ENCODE measurements at places on chromosomes 1 and 21.
A peak's percentile ranks its signal among the peaks of the same experiment; 100 is the strongest.

- no peak for DNase-seq
Measured at GRCh38 chr21:33229099-33229783, 497 bp upstream of the IFNAR2 start.

DNA sequence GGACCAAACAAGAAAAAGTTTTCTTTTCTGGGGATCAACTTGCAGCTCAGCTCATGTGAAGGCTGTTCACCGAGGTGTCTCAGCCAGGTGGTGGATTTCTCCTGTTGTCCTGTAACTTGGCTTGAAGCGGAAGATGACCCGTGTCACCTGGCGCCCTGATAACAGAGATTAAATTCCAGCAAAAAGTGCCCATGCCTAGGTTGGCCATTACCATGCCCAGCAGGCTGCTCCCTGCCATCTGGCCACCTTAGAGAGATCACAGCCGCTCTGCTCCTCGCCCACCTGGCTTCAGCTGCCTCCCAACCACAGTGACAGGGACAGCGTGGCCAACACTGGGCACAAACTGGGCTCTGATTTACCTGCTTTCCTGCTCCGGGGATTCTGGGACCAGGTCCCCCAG is 149.5 kb downstream of the ZBTB18 start:
- DNase-seq: no peak

DNA sequence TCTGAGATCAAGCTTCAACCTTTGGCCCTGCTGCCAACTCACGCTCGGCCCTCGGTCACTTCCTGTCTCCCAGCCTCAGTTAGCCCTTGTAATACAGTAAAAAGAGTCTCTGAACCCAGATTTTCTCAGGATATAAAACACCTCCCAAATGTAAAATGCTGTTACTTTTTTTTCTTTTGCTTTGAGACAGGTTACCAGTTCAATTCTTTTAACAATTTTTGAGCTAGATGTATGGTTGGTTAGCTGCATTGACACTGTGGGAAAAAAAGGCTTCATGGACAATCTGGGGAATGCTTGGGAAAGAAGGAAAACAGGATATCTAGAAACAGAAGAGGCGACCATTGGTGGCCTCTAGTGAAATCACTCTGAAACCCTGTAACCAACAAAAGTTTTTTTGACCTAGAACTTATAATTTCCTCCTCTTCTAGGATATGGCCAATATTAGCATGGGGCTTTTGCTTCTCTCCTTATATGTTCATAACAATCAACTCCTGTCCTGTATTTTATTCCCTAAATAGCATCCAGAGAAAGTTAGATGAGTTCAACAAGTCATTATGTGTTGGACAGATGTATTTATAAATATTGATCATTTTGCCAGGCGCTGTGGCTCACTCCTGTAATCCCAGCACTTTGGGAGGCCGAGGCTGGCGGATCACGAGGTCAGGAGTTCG is 1.3 kb downstream of the CMPK1 start:
- no peak for DNase-seq

- DNase-seq: peak; percentile 84
Measured at GRCh38 chr1:147273409-147274336, 31.2 kb downstream of the CHD1L start.

GRCh38 chr1:47298025-47298699 is 15.8 kb downstream of the STIL start:
- DNase-seq: no peak

DNA sequence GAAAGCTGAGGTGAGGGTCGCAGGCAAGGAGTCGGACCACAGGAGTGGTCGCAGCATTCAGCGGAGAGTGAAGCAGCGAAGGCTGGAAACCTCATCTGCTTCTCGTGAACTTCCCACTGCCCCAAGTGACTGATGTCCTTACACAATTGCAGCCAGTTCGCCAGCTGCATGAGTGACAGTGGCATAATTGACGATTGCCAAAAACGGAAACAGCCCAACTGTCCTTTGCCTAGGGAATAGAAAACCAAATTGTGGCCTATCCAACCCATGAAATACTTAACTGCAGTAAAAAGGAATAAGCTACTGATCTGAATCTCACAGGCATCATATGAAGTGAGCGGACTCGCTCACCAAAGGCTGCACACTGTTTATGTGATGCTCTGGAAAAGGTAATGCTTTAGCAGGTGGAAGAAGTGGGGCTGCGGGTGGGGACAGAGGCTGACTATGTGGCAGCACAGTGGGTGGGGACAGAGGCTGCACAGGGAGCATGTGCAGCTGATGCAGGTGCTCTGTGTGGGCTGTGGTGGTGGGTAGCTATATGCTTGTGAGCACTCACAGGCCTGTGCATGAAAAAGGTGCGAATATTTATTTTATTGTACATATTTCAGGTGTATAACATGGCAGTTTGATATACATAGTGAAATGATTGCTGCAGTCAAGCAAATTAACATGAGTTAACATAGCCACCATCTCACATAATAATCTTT is 4.2 kb upstream of the NLRP3 start:
- DNase-seq: no peak

DNA sequence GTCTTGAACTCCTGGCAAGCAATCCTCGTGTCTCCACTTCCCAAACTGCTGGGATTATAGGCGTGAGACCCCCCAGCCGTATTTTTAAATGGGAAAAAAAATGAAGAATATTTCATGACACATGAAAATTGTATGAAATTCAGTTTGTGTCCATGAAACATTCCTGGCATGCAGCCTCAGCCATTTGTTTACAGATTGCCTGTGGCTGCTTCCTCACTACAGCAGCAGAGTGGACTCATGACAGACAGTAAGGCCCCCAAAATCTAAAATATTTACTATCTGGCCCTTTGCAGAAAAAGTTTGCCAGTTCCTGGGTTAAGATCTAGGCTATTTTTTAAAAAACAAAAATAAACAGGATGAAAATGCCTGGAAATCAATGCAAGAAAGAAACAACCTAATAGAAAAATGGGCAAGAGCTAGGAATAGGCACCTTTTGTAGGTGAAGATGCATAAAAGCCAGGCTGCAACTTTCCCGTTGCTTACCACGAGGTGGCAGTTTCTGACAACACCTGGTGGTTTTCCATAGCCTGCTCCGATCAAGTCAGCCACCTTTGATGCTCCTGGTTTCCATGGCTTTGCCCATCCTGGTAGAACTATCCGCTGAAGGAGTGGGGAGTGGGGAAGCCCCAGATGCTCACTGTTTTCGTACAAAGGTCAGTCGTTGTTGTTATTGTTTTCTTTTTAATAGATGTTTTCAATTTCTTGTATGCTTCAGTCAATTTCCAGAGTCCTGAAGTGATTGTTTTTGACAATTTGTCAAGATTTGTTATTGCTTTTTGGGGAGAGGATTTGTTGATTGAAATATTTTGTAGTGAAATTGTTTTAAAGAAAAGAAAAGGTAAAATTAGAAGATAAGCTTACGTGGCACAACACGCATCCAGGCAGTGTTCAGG is 24.3 kb downstream of the UBE2Q1 start:
- no peak for DNase-seq

GRCh38 chr1:244074559-244075171 is 23.6 kb downstream of the ZBTB18 start:
- DNase-seq: no peak

DNA sequence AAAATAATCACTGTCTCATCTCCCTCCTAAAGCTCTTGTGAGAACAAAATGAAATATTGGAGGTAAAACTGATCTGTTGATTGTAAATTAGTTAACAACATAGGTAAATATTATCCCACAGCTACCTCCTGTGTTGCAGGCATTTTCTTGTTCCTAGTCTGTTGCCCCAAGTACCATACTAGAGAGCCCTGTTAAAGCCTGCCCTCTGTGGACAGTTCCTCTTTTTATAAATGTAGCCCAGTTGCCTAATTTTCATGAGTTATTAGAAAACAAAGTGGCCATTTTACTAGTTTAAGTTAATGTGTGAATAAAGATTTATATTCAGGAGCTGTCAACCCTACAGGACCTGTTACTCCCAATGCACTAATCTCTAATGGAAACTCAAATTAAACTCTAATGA is 180.0 kb upstream of the KCND3 start:
- DNase-seq: no peak

GRCh38 chr1:116352349-116352813 is 20.7 kb upstream of the ATP1A1 start:
- DNase-seq: no peak

- DNase-seq: peak; percentile 61
Measured at GRCh38 chr1:21963477-21964217, 13.2 kb upstream of the CELA3B start.

GRCh38 chr1:109722908-109723691 is 11.0 kb downstream of the GSTM5 start:
- DNase-seq: peak; percentile 68

DNA sequence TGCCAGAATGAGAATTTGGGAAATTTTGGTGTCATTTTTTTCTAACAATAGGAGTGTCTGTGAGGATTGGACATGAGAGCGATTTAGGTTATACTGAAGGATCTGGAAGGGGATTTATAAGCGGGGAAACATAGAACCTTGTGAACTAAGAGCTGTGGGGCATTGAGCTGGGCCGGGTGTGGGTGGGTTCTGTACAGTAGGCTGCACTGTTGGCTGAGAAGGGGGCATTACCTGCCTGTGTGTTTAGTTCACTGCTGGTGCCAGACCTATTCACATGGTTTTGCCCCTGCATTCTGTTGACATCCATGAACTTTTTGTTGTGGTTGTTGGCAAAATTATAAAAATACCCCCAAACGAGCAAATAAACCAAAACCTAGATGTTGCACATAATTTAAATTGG is 8.8 kb downstream of the PBX1 start:
- DNase-seq: no peak

DNA sequence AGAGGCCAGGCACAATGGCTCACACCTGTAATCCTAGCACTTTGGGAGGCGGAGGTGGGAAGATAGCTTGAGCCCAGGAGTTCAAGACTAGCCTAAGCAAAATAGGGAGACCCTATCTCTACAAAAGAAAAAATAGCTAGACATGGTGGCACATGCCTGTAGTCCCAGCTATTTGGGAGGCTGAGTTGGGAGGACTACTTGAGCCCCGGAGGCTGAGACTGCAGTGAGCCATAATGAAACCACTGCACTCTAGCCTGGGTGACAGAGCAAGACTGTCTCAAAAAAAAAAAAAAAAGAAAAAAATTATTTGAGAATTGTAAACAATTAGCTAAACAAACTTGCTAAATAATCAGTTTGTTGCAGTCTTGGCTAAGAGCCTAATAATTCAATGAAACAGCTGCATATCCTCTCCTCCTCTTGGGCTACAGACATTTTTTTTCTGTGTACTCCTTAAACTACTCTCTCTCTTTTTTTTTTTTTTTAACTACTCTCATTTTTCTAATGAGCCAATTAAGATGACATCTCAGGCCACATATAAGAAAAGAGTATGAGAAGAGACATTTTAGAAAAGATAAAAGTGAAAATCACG is 10.5 kb upstream of the DNAJB4 start:
- DNase-seq: no peak

DNA sequence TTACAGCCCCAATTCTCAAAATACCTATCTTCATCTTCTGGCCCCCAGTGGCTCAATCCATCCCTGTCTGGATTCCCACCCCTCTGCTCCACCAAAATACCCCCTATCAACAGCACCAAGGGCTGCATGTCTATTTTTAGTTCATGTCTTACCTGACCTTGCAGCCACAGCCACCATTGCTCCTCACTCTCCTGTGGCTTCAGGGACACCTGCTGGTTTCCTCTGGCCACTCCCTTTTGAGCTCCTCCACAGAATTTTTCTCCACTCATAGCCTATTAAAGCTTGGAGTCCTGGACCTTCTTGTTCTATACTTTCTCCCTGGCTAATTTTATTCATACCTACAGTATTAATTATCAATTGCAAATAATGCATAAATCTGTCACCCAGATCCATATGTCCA is 125.3 kb upstream of the NGF start:
- DNase-seq: no peak

- DNase-seq: no peak
Measured at GRCh38 chr1:212633161-212633560, 24.6 kb downstream of the ATF3 start.

GRCh38 chr1:27357281-27358037 is 9.3 kb downstream of the MAP3K6 start:
- DNase-seq: peak; percentile 54

DNA sequence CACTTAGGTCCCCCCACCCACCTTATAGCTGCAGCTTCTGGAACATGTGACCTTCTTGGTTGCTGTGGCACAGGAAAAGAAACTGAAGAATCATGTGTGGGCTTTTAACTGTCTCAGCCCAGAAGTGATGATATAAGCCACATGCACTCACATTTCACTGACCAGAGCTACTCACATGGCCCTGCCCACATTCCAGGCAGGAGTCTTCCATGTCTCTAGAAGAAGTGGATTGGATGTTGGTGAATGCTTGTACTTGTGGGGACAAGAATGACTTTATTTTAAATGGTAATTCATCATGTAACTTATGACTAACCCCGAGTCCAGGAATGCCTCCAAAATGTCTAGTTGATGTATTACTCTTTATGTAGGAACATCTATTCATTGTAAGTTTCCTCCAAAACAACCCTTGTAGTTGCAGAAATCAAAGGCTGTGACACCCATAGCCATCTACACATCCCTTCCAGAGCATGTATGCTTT is 15.8 kb upstream of the CAMK1G start:
- DNase-seq: peak; percentile 72

DNA sequence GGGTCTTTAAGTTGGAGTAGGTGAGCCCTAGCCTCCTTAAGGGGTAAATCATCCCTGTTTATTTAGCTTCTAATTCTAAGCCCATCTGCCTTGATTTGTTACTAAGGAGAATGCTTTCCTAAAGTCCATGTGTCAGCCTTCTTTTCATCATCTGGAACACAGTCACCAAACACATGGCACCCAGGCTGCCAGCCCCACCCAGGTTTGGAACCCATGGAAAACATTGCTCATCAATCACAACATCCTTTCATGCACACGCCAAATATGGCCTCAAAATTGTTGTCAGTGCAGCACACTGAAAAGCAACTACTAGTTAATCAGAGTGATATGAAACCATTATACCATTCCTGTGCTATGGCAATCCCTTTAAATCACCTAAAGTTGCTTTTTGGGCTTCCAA is 386.7 kb upstream of the ESRRG start:
- no peak for DNase-seq

- peak; percentile 88 for DNase-seq
Measured at GRCh38 chr1:106526650-106527049, 529.8 kb upstream of the PRMT6 start.

- DNase-seq: no peak
Measured at GRCh38 chr21:43207043-43207315, 38.2 kb downstream of the CRYAA start.

GRCh38 chr1:61439234-61439633 is 285.7 kb downstream of the TM2D1 start:
- no peak for DNase-seq

DNA sequence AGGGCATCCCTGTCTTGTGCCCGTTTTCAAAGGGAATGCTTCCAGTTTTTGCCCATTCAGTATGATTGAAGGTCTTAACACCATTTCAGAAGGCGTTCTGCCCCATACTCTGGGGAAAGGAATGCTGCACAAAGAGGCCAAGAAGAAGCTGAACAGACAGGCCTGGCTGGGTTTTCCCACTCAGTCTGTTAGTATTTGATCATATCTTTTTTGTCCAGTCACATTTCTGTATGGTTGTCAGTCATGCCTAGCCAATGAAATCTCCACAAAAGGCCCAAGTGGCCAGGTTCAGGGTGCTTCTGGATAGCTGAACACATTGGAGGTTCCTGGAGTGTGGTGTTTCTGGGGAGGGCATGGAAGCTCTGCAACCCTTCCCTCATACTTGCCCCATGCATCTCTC is 72.1 kb downstream of the NEK7 start:
- no peak for DNase-seq

GRCh38 chr1:185644531-185644930 is 89.7 kb upstream of the HMCN1 start:
- no peak for DNase-seq

GRCh38 chr1:234458352-234459017 is 20.5 kb downstream of the TARBP1 start:
- DNase-seq: no peak

All from fibroblast of skin of scalp (primary cell).